ENCODE measurements at places on chromosomes 2 and 18.
A peak's percentile ranks its signal among the peaks of the same experiment; 100 is the strongest.

- DNase-seq, result no peak
These were observed 68.2 kb downstream of the TBC1D8 start for GRCh38 chr2:101082998-101083397.

GRCh38 chr2:76050196-76050595, 339.5 kb upstream of the GCFC2 start:
- DNase-seq, result no peak

GRCh38 chr2:154402213-154402612, 296.3 kb upstream of the KCNJ3 start:
- DNase-seq, result no peak

- DNase-seq, result no peak
These were observed 178.2 kb upstream of the SIX3 start for GRCh38 chr2:44763275-44763782.

DNA sequence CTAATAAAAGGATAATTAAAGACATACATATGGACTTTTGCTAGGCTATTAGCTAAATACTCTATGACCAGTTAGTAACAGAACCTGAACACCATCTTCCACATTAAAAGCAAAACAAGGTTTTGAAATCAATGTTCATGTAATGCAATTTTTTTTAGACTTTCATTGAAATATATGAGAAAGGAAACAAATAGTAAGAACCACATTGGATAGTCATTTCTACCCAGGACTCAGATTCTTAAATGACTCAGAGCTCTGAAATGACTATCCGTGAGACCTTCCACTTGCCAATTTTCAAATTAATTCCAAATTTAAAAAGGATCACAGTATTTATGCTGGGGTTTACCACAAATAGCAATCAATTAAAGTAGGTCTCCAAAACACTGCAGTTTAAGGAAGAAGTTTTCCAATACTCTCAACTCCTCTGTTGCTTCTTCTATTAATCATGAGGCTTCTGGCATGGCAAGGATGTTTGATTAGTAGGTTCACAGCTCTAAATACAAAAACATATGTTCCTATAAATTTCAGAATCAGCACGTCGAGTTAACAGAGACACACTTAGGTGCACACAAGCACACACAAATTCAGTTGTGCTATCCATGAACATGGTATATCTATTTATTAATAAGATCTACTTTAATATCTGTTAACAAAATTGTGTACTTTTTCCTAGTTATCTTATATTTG, 841.0 kb downstream of the RNF144A start:
- no peak for DNase-seq

- no peak for DNase-seq
These were observed 31.0 kb downstream of the GAD1 start for GRCh38 chr2:170847716-170848115.

DNA sequence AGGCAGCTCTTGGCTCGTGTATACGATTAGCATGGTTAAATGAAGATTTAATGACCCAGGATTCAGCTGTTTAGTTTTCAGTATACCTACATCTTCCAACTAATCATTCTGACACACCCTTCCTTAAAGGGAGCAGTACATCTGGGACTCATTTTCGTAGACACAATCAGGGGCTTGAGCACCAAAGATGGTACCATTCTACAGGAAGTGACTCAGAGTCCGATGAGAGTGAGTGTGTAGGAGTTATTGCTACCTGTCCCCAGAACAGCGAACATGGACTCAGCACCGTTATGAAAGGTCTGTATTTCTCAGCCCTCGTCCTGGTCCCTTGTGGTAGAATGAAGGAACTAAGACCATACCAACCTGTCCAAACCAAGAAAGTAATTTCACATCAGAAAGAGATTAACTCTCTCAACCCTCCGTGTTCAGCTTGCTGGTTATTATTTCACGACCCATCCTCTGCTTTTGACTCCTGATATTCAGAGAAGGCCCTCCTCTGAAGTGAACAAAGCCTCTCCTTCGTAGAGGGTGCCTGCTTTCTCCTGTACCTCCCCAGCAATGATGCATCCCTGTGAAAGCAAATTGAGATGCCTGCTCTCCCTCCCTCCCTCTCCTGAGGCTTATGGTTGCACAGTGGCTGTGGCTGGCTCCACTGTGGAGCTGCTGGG, 214.8 kb downstream of the MTX2 start:
- DNase-seq, result no peak

DNA sequence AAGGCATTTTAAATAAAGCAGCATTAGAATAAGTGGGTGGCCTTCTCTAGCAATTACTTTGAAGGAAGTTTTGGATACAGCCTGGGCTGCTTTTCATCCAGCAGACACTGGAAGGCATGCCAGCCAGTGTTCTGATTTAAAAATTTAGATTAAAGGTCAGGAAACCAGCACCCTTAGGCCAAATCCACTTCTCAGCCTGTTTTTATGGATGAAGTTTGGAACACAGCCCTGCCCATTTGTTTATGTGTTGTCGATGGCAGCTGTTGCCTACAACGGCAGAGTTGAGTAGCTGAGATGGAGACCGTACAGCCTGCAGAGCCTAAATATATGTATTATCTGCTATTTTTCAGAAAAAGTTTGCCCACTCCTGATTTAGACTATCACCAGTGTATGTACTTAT, 313.6 kb upstream of the ACVR2A start:
- no peak for DNase-seq

DNA sequence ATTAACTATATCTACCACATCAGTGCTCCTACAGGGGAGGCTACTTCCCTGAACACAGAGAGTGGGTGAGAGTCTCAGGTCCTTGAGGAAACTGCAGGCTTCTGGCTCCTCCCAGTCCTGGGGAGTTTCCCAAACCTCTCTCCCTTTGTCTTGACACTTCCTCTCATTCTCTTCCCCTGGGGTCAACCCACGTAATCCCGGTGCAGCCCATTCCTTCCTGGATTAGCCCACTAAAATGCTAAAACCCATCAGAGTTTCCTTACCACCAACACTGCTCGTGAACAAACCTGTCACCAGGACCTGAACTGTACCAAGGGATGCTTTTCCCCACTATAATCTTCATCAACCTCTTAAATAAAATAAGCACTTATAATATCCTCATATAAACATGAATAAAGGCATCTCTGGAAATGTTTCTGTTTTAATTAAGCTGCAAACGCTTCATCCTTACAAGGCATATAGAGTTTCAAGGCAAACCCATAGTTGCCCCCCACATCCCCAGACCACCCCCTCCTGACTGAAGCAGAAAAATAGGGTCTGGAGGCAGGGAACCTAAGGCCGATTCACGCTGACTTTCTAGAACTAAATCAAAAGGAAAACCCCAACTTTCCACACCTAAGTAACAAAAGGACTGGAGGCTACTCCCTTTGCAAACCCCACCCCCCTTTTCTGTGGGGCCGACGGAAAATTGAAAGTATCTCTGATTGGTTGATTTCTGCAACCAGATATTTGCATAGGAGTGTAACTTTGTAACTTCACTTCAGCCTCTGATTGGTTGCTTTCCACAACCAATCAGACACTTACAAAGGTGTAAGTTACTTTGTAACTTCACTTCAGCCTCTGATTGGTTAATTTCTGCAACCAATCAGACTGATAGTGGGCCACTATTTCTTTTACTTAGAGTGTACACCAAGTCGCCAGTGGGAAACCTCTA, 19.0 kb downstream of the TMSB10 start:
- no peak for DNase-seq

- DNase-seq, result no peak
These were observed 409.1 kb downstream of the CPS1 start for GRCh38 chr2:210965472-210965871.

GRCh38 chr2:231425811-231426703, 30.5 kb downstream of the B3GNT7 start:
- no peak for DNase-seq

GRCh38 chr18:65753520-65753919, 2.7 kb downstream of the CDH7 start:
- DNase-seq, result no peak

DNA sequence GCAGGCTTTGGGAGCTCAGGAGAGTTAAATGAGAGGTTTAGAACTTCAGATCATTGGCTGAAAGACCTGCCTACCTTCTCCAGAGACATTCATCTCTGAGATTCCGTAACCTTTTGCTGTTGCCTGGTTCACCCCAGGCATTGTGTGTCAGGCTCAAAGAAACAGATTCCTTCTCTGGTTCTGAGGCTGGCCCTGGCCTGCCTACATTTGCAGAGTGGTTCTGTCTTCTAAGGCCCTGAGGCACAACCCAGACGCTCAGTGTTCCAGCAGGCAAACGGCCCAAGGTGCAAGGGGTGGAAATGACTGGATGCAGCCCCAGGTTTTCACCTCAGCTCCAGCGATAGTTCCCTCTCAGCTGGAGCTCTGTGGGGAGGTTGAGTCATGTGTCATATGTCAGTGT, 48.3 kb downstream of the MYO3B start:
- DNase-seq, result no peak

DNA sequence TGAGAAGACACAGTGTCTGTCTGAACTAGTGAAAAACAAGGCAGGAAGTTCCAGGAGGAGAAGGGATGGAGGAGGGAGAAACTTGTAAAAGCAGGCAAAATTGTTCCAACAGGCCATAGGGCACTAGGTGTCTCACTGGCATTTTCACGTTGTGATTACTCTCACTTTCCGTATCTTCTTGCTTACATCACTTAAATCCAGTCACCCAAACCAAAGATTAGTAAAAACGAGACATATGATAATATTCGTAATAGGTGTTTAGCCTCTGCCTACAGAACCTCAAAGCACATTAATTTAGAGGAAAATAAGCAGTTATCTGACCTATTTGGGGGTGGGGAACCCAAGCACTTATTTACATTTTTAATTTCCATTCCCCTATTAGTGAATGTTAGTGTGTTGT, 78.3 kb downstream of the POU3F3 start:
- DNase-seq, result no peak

GRCh38 chr2:95525294-95526035, 40.9 kb upstream of the TRIM43B start:
- no peak for DNase-seq

GRCh38 chr2:219592736-219593135, 4.9 kb upstream of the STK11IP start:
- no peak for DNase-seq

GRCh38 chr2:38535744-38536506, 66.8 kb downstream of the HNRNPLL start:
- DNase-seq, result peak; percentile 78

- no peak for DNase-seq
These were observed 64.7 kb upstream of the PXDN start for GRCh38 chr2:1808981-1809422.

DNA sequence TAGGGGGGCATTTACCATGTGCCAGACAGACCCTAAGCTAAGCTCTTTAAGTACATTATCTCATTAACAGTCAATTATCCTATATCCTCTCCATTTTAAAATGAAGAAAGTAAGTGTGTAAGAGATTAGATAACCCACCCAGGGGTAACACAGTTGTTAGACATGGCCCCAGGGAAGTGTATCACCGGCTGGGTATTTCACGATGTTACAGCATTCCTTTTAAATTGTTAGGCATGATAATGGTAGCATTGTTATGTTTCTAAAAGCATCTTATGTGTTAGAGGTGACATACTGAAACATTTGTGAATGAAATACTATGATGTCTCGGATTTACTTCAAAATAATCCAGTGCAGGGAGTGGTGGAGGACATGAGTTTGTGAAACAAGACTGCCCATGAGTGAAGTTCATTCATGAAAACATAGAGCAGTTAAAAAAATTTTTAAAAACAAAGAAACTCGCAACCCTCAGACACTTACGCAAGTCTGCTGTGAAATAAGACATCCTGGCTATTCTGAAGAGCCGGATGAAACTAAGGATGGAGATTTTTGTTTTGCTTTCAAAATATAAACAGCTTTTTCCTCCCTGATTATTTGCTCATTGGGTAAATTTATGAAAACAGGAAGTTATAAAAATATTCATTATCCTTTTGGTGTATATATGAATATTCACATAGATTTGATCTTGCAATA, 54.9 kb downstream of the IL1RL2 start:
- no peak for DNase-seq

- DNase-seq, result no peak
These were observed 84.9 kb downstream of the MRO start for GRCh38 chr18:50734886-50735285.

GRCh38 chr2:7774481-7774880, 857.3 kb downstream of the RNF144A start:
- DNase-seq, result no peak

- DNase-seq, result no peak
These were observed 21.7 kb downstream of the AKAIN1 start for GRCh38 chr18:5175378-5175777.

- DNase-seq, result no peak
These were observed 1.4 kb downstream of the ALPI start for GRCh38 chr2:232457121-232458011.

GRCh38 chr18:58446391-58447060, 182.4 kb downstream of the ALPK2 start:
- DNase-seq, result no peak

DNA sequence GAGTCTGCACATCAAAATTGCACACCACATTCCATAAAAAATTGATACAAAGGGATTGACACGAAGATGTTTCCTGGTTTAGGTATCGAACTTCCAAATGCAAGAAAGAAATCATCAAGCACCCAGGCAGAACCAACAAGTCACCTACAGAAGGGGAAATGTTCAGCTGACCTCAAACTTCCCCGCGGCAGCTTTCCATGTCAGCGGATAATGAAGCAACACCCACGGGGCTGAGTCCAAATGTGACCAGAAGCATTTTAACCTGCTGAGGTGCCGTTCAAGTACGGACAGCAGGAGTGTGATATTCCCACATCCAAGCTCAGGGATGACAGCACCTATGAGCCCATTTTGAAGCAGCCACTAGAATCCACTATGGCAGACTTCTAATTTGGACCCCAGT, 124.9 kb downstream of the GALNT14 start:
- no peak for DNase-seq

- no peak for DNase-seq
These were observed 48.2 kb downstream of the HAUS1 start for GRCh38 chr18:46152436-46152807.

GRCh38 chr2:52500561-52500960, 1267.0 kb upstream of the CHAC2 start:
- no peak for DNase-seq

DNA sequence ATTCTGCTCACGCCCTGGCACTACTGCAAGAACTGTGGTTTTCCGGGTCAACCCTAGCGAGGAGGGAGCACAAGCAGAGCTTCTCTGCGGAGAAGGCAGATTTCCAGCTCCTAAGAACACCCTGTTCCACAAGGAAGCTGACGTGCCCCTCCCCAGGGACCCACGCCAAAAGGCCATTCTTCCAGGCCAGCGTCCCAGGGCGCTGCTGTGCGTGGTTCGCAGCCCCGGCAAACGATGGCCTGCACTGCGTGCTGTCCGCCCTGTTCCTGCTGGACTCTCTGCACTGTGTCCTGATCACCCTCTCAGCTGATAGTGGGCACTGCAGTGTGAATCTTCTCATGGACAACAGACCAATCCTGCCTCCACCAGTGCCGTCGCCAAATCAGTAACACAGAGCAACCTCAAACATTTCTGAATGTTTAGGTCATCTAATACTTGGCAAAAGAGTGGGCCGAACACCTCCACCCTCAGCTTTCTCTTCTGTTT, 49.1 kb downstream of the ADI1 start:
- no peak for DNase-seq

GRCh38 chr18:34352385-34353163, 127.9 kb upstream of the NOL4 start:
- DNase-seq, result no peak

GRCh38 chr2:189951791-189952535, 110.6 kb downstream of the MSTN start:
- no peak for DNase-seq

GRCh38 chr2:231238689-231239088, 40.3 kb downstream of the ARMC9 start:
- no peak for DNase-seq

GRCh38 chr2:96687266-96687665, 44.7 kb downstream of the FER1L5 start:
- DNase-seq, result no peak

All from stimulated activated CD4-positive, alpha-beta T cell treated with anti-CD3 and anti-CD28 coated beads, Interleukin-15, amount 100 ng/mL, for 1 hour (primary cell).